ENCODE measurements at places on chromosomes 1 and 21. TPM values are rescaled to one million over a fixed set of nuclear protein-coding genes. Genes with fewer than 3 reads are reported as not detected.

C1orf105 gene
- total RNA-seq, result not detected

CCDC181 gene
- not detected for total RNA-seq

MYOM3 gene
- 3.3 TPM for total RNA-seq

SEMA4A gene
- 4.5 TPM for total RNA-seq

NTNG1 gene
- 0.30 TPM for total RNA-seq

S100A1 gene
- total RNA-seq, result 1.5 TPM

MEAF6 gene
- 32.9 TPM for total RNA-seq

ASPM gene
- total RNA-seq, result 20.1 TPM

LCE6A gene
- not detected for total RNA-seq

GRCh38 chr1:18557621-18558465 is 72.8 kb upstream of the PAX7 start:
- H3K27me3 ChIP-seq, result peaks cover 28% of the 10 kb centered on the region
- no peak overlapping the region for H3K27ac ChIP-seq

DNA sequence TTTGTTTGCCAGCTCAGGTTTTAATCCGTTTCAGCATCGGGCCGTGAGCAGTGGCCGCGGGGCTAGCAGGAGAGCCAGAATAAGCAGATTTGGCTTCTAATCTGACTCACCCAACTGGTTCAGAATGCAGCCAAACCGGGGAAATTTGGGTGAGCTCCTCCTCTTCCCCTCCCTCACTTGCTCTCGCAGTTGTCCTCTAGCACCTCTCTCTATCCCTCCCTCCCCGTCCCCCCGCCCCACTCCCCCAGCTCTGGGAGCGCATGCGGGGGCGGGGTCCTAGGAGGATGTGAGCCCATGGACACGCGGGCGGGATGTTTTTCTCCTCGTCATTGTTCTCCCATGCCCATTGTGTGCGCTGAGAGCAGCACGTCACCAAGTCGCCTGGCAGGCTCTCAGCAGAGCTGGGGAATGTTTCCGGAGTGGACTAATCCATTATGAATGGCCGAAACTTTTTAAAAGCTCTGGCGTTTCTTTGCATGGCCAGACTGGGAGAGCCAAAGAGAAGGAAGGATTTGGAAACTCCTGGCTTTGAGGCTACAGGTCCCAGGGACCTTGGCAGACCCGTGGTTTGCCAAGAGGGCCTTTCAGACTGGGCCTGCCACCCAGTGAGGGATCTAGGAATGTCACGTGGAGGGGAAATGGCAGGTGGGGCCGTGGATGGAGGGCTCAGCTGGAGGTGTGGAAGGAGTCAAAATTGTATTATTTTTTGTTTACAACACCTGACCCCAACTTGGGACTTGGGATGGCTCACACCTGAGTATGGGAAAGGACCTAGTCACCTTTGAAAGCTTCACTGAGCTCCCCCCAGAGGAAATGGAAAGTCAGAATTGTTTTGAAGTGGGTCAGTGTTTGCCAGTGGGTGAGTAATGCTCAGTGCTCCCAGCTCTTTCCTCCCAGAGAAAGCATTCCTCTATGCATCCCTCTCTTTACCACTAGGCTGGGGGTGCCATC is 39.2 kb downstream of the CDK18 start:
- peak overlapping the region; percentile 7 for H3K4me3 ChIP-seq
- no peaks in the 10 kb centered on the region for H3K36me3 ChIP-seq
- no peak overlapping the region for H3K27ac ChIP-seq
- H3K4me1 ChIP-seq, result no peaks in the 10 kb centered on the region
- peak; percentile 60 for DNase-seq

DNA sequence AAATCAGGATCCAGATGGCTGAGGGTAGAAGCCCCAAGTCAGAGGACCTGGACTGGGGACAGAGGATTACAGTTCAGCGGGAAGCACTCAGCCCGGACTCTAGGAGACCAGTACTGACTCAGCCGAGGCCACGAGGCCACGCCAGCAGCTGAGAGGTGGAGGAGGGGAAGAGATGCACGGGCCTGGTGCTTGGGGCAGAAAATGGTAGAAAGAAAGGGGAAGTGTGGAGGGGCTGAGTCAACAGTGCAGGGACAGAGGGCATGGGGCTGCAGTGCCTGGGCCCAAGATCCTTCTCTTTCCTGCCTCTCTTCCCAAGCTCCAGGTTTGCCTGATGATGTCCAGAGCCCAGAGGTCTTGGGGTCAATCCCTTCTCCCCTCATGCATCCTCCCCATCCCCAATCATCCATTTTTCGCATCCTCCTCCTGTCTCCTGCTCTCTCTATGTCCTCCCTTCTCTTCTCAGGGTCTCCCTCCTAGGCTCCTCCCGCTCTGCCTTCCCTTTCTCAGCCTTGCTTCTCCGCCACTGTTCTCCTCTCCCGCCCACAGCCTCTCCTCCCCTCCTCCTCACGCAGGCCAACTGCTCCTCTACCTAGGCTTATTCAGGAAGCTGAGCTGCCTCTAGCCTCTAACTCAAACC is 7.7 kb downstream of the ARHGEF2 start:
- peak overlapping the region; percentile 30 for H3K27ac ChIP-seq
- H3K36me3 ChIP-seq, result no peaks in the 10 kb centered on the region
- H3K4me3 ChIP-seq, result no peak overlapping the region

- H3K4me3 ChIP-seq, result no peak overlapping the region
- H3K27me3 ChIP-seq, result no peaks in the 10 kb centered on the region
- no peak overlapping the region for H3K27ac ChIP-seq
- H3K36me3 ChIP-seq, result no peaks in the 10 kb centered on the region
These were observed 87.6 kb upstream of the TRABD2B start for GRCh38 chr1:48084826-48085225.

DNA sequence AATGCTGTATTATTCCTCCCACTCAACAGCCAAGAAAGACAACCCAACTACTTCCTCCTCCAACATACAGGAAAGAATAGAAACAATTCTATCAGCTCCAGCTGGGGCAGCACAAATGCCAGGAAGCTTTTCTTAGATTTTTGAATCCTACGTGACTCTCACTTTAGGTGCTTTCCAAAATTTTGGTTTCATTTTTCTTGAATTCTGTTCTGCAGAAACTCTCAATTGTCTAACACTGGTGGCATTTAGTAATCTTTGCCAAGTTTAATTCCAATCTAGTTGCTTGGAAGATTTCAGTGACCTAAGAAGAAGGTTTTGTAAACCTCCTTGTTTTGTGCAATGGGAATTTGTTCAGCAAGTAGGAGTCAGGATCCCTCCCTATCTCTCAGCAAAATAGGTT is 37.1 kb upstream of the DOCK7 start:
- H3K4me3 ChIP-seq, result no peak overlapping the region
- DNase-seq, result no peak
- H3K36me3 ChIP-seq, result no peaks in the 10 kb centered on the region

DNA sequence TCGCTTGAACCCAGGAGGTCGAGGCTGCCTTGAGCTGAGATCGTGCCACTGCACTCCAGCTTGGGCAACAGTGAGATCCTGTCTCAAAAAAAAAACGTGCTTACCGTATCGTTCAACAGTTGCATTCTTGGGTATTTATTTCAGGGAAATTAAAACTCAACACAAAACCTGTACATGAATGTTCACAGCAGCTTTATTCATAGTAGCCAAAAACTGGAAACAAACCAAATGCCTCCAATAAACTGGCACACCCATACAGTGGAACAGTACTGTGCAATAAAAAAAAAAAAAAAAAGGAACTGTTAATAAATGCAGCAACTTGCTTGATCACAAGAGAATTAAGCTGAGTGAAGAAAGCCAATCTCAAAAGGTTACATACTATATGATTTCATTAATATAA is 6.7 kb downstream of the KHDRBS1 start:
- DNase-seq, result no peak
- no peaks in the 10 kb centered on the region for H3K27me3 ChIP-seq
- no peaks in the 10 kb centered on the region for H3K36me3 ChIP-seq
- peaks cover 32% of the 10 kb centered on the region for H3K4me1 ChIP-seq

DNA sequence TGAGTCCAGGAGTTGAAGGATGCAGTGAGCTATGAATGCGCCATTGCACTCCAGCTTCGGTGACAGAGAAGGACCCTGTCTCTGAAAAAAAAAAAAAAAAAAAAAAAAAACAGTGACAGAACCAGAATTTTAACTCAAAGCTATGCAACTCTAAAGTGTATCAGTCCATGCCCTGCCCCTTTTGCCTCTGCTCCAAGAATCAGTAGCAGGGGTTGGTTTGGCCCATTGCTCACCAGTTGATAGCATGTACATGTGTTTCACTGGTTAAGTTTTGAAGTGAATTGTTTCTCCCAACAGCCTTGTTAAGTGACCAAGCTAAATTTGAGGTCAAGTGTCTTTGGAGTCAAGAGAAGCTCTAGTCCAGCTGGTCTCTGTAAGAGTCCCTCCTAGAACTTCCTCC is 245.9 kb downstream of the PLPP3 start:
- no peaks in the 10 kb centered on the region for H3K27me3 ChIP-seq
- H3K27ac ChIP-seq, result no peak overlapping the region
- H3K4me1 ChIP-seq, result no peaks in the 10 kb centered on the region
- DNase-seq, result no peak
- no peaks in the 10 kb centered on the region for H3K36me3 ChIP-seq
- H3K4me3 ChIP-seq, result no peak overlapping the region

DNA sequence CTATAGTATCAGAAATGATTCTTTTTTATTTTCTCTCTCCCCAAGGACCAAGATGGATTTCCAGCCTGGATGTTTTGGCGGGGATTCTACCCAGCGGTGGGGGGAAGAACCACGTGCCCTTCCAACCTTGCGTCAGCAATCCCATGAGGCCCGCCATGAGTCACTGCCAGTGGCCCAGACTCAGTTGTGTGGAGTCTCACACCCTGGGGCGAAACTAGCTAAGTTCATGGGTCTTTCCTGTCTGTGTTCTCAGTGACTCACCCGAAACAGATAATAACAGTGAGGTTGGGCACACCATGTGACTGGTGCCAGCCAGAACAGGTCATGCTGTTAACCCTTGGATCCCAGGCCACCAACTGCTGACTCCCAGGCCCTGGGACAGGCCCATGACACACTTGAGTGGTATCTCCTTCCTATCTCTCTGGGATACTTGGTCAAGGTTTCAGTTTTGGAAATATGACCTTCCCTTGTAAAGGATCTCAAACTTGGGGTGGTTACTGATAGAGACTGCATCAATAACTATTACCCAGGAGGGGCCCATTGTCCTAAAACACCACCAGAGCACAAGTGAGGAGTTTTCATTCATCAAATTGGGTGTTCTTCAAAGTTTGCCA is 98.0 kb upstream of the DUSP10 start:
- H3K36me3 ChIP-seq, result no peaks in the 10 kb centered on the region
- no peak overlapping the region for H3K27ac ChIP-seq
- no peak overlapping the region for H3K4me3 ChIP-seq
- no peaks in the 10 kb centered on the region for H3K4me1 ChIP-seq
- peak; percentile 27 for DNase-seq

Measured in colonic mucosa (tissue), 4 donors.